Stimulated activated CD8-positive, alpha-beta memory T cell treated with anti-CD3 and anti-CD28 coated beads, Interleukin-7, amount 100 ng/mL, for 4 hours (primary cell): ENCODE measurements at places on chromosomes 12 and 14.

DNA sequence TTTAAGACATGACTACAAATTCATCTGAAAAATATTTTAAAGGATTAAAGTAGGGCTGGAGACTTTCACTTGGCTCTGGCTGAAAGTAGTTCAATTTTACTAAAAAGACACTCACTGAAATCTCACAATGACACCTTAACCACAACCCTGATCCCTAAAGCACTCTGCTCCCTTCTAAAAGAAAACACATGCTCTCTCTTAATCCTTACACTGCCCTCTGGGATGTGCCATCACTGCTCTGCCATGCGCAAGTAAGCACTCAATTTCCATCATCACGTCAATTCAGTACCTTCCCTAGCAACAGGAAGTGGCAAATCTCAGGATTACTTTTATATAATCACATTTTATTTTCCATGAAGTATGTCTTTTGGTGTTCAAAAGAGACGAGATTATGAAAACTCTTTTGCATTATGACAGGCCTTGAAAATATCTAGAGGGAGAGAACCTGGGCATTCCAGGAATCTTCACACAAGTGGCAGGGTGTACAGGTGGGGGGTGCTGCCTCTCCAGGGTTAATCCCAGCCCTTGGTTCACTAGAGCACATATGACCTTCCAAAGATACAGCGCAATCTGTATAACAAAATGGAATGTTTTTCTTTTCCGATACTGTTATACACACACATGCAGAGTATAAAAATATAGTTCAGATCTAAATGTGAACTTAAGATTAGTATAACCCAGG lies 7.3 kb downstream of the ATG14 start:
- no peak for DNase-seq

- no peak for DNase-seq
Measured at GRCh38 chr12:77768558-77768957, 62.1 kb upstream of the NAV3 start.

- DNase-seq, result no peak
Measured at GRCh38 chr12:62995097-62995496, 60.1 kb upstream of the PPM1H start.

DNA sequence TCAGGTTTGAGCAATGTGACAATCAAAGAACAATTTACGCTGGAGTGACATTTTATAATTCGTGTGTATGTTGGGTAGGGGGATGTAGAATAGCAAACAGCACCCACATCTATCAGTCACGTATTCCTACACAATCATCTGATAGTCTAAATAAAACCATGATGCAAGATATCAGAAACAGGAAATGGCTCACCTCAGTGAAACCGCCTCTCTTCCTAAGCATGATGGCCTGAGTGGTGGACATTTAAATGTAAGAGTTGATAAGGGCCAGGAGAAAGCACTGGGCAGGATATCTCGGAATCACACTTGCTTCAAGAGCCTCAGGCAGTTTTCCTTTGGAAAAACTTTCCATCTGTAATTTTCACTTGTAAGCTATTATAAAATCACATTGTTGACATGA lies 128.2 kb downstream of the GRIP1 start:
- no peak for DNase-seq

DNA sequence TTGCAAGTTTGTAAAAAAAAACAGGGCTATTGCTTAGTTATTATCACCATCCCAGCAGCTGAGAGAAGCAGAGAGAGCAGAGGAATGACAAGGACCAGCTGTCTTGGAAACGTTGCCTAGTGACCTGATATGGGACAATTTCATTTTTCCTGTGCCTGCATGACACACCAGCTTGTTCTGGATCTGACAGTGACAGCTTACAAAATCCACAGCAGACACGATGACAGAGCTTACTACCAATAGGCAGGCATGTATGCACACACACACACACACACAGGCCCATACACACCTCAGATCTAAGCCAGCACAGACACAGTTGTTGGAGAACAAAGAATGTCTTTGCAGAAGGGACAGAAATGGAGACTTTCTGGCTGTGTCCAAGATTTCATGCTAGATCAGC lies 25.4 kb downstream of the HSPB8 start:
- no peak for DNase-seq

DNA sequence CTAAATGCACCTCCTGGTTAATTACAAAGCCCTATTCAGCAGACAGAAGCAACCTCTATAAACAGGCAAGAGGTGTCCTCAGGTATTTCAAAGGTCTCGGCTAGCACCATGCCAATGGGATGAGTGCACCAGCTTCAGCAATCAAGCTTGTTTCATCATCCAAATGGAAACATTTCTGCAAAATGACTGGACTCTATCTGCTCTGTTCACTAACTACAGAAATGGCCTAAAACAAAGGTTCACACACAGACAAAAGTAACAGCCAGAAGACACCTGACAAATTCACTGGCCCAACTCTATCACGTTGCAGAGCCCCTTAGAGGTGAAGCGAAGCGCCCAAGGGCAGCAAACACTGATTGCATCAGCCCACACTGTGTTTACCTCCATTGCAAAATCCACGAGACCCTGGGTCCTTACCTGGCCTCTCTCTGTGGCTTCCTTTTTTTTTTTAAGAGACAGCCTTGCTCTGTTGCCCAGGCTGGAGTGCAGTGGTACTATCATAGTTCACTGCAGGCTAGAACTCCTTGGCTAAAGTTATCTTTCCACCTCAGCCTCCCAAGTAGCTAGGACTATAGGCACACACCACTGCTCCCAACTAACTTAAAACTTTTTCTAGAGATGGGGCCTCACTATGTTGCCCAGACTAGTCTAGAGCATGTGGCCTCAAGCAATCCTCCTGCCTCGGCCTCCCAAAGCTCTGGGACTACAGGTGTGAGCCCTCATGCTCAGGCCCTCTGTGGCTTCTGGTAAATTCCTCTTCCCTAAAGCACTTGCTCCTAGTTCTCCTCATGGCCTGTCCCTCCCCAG lies 8.5 kb upstream of the SYNE3 start:
- no peak for DNase-seq

DNA sequence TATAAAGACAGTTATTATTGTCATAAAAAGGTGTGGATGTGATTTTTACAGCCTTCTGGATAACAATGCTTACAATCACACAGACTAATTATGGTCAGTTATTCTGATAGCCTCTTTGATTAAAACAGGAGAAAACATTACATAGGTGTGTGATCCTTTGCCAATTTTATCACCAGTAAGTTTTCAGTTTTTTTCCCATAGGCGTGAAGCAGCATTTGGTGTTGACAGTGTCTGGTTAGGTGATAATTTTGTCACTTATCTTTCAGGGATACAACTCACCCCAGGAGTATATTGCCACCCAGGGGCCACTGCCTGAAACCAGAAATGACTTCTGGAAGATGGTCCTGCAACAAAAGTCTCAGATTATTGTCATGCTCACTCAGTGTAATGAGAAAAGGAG lies 208.8 kb downstream of the EPS8 start:
- no peak for DNase-seq

GRCh38 chr14:89025561-89026236 lies 201.2 kb downstream of the TTC8 start:
- DNase-seq, result no peak

DNA sequence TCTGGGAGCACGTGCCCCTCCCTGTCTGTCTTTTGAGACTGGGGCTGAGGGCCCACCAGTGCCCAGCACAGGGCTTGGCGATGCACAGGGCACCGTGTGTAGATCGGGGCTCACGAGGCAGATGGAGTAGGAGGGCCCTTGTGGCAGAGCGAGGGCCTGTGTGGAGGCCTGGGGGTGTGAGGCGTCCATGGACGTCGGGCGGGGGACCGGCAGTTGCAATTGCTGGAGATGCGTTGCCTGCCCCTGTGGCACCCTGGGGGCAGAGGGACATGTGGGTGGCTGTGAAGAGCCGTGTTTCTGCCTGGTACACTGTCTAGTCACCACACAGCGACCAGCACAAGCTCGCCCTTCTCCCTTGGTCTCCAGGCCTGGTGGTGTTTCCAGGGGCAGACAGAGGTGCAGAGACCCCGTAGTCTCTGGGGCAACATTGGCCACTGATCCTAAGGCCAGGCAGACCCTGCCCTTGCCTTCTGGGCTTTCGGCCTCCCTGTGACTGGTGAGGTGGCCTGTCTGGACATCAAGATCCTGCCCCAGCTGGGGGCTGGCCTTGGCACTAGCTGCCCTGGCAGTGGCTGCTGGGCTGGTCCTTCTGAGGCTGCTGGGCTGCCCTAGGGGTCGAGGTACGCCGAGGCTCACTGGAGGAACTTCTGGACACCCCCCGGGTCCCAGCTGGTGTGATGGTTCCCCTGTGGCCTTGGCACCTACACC lies 14.5 kb downstream of the KIF26A start:
- no peak for DNase-seq

DNA sequence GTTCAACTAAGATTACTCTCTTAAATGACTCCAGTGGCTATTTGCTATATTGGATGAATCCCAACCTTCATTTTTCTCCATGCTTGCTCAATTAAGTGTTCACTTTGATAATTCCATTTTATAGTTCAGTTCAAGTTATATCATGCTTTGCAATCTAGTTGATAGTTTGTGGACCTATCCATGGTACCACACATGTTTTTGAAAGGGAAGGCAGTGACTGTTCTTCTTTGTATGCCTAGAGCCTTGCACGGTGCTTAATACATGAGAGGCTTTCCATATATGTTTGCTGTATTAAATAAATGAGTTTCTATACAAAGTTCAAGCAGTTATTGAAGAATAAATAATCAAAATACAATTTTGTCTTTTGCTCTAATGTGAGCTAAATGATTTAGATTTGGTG lies 391.3 kb downstream of the NELL2 start:
- DNase-seq, result no peak

- DNase-seq, result no peak
Measured at GRCh38 chr14:90632871-90633270, 183.4 kb downstream of the TTC7B start.
